ENCODE measurements at places on chromosomes 4 and X.

DNA sequence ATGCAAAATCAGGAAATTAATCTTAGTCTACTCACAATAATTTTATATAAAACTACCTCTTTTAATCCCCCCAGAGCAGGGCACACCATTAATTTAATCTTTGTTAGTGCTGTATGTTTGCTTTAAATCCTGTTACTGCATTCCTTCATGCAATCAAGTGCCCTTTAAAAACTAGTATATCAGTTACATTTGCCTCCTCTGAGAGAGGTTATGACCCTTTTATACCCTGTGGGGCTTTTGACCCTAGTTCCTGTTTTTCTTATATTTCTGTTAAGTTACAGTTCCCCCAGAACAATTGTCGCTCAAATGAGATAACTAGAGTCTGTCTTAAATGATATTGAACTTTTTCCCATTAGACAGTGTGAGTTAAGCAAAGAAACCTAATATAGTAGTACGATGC is 46.2 kb downstream of the GPC4 start:
- DNase-seq: no peak

GRCh38 chr4:84916227-84916626 is 50.3 kb downstream of the WDFY3 start:
- DNase-seq: no peak

DNA sequence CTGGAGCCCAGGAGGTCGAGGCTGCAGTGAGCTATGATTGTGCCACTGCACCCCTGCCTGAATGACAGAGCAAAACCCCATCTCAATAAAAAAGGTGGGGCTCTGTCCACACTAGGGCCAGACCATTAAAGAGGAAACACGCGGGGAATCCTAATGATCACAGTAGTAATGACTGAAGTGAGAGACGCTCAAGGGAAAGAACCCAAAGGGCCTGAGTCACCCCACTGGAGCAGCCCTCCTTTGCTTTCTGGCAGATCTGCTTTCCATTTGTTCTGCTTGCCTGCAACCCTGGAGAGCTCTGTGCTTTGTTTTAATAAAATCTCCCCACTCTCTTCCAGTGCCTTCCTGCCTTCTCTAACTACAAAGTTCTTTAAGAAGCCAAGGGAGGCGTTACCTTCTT is 5.0 kb downstream of the TFDP3 start:
- DNase-seq: no peak

DNA sequence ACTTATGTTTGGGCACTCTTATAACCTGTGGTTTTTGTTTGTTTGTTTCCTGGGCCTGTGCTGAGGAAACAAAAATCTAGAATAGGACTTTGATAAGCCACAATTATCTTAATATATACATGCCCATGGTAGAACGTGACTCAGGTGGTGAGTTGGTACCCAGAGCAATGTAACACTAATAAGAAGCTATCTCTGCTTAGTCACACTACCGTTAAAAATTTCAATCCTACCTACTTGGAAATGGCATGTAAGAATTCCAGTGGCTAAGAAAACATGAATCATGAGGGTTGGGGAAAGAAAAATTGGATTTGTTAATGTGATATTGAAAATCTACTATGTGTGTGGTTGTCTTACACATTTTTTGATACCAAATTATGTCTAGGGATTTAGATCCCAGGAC is 30.5 kb upstream of the ADGRG2 start:
- DNase-seq: no peak

DNA sequence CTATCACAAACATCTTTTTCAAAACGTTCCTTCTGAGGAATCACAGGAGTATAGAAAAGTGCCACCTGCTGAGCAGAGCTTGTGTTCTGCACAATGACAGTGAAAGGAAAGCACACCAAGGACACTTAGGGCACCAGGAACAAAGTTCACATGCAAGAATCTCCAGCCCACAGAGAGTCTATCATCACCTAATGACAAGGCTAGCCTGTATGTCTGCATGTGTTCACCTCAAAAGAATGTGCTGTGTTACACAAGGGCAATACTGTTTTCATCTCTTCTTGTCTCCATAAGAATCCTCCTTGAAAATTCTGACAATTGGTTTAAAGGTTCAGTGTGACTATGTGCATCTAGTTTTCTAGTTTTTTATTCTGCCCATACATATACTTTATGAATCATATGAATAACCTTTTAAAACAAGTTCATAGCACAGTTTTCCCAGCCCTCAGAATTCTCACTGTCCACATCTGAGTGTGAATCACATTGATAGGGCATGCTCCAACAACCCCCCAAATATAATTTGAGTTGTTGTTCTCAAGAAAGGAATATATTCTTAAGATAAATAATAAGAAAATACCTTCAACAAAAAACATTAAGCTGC is 118.0 kb downstream of the PWWP3B start:
- no peak for DNase-seq

GRCh38 chr4:73929278-73929677 is 52.5 kb downstream of the PF4 start:
- no peak for DNase-seq
